Activated CD4-positive, CD25-positive, alpha-beta regulatory T cell treated with anti-CD3 and anti-CD28 coated beads, Interleukin-2, amount 50 U/mL, for 16 hours (primary cell): ENCODE measurements at places on chromosomes 6 and 20.

- DNase-seq: no peak
These were observed 6.4 kb downstream of the SNPH start for GRCh38 chr20:1272368-1273100.

DNA sequence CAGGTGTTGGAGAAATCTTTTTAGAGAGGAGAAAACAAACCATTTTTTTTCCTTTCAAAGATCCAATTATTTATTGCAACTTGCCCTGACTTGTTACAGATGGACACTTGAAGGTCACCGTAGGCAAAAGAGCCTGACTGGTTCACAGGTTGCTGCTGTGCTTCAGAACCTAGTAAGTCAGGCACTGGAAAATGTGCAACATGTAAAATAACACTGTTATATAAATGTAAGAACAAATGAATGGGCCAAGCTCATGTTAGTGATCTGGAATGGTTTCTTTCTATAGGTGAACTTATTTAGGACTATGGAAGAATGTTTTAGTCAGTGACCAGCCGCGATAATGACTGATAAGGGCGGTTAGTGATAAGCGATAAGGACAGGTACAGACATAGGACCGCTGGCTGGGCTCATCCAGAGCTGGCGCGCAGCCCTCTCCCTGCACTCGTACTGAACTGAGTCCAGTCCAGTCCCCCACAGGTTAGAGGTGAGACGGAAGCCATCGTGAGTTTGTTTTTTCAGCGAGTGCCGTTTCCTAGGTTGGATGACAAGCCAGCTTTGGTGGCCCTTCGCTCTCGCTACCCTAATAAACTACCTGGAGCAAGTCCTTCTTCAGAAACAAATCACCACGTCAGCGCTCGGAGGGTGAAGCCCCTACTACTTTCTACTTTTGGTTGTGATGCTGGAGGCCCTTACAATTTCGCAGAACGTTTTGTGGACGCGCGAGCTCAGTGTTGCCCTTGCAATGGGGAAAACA, 94.4 kb upstream of the PRDM1 start:
- DNase-seq: no peak

GRCh38 chr6:135116571-135116970, 61.9 kb upstream of the HBS1L start:
- no peak for DNase-seq

DNA sequence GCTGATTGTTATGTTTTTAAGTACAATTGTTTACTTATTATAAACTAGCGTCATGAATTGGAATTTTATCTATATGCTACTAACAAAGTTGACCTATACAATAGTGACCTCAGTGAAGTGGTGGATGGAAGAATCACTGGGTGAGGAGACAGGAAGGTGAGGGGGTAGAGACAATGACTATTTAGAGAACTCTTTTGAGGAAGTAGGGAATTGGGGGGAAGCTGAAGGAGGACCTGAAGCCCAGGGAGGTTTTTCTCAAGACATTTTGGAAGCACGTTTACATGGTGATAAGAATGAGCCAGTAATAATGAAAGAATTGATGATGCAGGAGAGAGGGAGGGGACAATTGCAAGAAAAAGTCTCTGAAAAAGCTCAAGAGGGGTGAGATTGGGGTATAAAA, 96.4 kb downstream of the RPS12 start:
- no peak for DNase-seq

- no peak for DNase-seq
These were observed 405.4 kb downstream of the PREX1 start for GRCh38 chr20:48422242-48422960.

DNA sequence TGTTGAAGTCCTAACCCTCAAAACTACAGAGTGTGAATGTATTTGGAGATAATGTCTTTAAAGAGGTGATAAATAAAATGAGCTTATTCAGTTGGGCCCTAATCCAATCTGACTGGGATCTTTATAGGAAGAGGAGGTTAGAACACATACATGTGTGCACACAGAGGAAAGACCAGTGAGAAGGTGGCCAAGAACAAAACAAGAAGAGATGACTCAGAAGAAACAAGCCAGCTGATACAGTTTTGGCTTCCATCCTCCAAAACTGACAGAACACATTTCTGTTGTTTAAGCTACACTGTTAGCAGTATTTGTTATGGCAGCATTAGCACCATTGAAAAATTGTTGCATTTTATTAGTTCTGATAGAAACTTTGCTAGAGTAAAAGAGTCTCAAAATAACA, 609.3 kb upstream of the IMPG1 start:
- no peak for DNase-seq

DNA sequence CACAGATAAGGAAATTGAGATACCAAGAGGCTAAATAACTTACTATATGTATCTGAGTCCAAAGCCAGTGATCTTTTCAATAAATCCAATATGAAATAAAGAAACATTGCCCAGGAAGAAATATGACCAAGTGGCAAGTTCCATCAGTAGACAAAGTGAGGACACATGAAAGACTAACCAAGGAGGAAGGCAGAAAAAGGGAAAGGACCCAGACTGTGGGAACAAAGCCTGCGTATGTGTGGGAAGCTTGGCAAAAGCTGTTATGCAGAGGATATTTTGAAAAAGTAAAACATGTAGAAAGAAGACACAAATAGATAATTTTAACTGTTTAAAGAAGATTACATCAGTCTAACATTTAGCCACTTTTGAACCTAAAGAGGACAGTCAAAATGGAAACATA, 264.4 kb upstream of the PRDM1 start:
- DNase-seq: no peak

DNA sequence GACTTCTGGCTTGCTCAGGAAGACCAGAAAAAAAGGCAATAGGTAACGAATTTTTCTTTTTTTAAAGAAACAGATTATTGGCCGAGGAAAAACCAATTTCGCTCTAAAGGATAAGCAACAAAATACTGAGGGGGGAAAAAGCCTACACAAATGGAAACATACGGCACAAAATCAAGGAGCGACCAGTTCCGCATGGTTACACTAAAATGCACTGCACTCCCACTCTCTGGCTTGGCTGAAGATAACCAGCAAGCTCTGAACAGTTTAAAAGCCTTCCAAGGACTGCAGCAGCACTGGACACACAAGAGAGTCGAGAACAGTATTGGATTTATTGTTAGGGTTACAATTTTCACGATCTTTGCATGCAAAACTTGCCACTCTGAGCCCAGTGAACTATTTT, 881 bp upstream of the MAP7 start:
- DNase-seq: no peak

DNA sequence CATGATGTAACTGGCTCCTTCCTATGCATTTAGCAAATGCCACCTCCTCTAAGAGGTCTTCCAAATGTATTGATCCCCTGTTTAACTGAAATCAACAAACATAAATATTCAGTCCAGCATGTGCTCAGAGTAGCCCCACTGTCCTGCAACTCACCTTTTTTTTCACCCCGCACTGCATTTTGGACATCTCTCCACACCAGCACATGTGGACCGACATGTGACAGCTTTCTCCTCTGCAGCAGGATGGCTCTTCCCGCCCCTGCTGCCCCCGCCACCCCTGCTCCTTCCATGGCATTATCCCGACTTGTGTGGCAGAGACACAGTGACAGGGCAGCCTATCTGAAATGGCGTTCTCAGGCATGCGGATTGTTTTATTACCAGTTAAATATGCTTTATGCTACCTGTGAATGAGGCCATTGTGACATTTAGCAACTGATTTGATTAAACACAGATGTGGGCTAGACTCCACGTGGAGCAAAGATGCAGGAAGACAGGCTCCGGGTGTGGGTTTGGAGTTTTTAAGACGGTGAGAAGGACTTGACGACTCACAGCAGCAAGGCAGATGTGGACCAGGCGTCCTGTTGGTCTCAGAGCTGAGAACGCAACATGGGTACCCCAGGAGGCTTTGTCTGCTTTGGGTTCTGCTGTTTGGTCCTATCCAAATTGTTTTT, 161.2 kb downstream of the EYA2 start:
- no peak for DNase-seq

- DNase-seq: no peak
These were observed 1310.0 kb upstream of the EYS start for GRCh38 chr6:67016921-67017460.

GRCh38 chr20:61829526-61829925, 236.2 kb downstream of the TAF4 start:
- DNase-seq: no peak

- DNase-seq: no peak
These were observed 208.6 kb upstream of the RNF217 start for GRCh38 chr6:124753562-124754105.
